ENCODE measurements at places on chromosomes 6 and 20.

- DNase-seq, result peak; percentile 40
Measured at GRCh38 chr6:127347178-127347577, 3.8 kb upstream of the ECHDC1 start.

DNA sequence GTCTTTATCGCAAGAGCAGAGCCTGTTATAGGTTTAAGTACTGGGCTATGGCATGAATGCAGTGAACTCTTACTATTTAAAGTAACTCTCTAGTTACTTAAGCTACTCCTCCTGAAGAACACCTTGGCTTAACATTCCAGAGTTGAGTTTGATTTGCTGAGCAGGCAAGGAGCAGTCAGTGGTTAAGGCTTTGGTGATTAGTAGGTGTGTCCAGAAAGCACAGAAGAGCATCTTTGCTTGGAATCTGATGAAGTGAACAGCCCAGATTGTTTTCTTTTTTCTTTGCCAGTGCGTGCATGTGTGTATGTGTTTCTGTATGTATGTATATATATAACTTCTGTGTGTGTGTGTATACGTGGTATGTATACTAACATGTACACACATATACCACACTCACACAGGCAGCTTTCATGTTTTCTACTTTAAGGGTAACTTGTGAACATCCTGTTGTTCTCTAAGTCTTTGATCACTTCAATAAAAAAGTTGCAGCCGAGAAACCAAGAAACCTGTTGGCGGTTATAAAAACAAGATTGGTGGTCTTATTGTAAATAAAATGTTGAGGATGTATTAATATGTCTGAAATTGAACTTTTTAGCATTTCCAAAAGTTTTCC, 56.2 kb upstream of the TULP4 start:
- DNase-seq, result no peak

- peak; percentile 50 for DNase-seq
Measured at GRCh38 chr6:107866606-107867301, 42.6 kb upstream of the SCML4 start.

GRCh38 chr20:17952692-17953684, 15.6 kb downstream of the SNX5 start:
- DNase-seq, result no peak

- no peak for DNase-seq
Measured at GRCh38 chr20:61515922-61516321, 263.9 kb downstream of the CDH4 start.

- no peak for DNase-seq
Measured at GRCh38 chr20:46291401-46291800, 16.9 kb downstream of the CDH22 start.

DNA sequence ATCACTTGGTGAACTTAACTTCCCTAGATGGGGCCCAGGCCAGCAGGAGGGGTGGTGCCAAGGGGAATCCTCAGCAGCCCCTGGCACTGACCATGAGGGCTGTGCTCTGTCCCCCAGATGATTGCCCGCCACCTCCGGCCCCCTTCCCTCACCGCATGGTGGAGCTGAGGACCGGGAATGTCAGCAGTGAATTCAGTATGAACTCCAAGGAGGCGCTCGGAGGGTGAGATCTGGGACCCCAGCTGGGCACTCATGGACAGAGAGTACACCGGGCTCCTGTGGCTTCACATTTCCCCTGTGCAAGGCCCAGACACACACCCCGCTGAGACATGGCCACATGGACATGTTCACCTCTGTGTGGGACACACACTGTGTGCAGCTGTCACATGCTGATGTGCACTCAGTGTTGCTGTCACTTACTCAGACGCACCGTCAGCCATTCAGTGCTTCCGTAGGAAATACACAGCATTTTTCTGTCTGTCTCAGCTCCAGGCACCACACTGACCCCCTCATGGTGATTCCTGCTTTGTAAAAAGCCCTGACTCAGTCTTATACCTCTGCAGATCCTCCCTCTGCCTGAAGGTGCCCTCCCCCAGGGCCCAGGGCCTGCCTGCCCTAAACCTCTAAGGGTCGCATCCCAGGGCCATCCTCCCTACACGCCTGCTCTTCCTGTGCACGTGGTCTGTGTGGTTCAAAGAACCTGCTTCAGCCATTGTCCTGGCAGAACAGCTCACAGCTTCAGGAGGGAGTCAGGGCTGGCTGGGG, 4.4 kb downstream of the MYLK2 start:
- DNase-seq, result peak; percentile 37

GRCh38 chr6:33248643-33248931, 23.1 kb downstream of the VPS52 start:
- peak; percentile 72 for DNase-seq

GRCh38 chr6:155171747-155172449, 91.9 kb upstream of the CLDN20 start:
- DNase-seq, result no peak

GRCh38 chr20:35597186-35597585, 18.4 kb upstream of the SPAG4 start:
- no peak for DNase-seq

GRCh38 chr20:10114598-10114997, 79.8 kb downstream of the ANKEF1 start:
- no peak for DNase-seq

DNA sequence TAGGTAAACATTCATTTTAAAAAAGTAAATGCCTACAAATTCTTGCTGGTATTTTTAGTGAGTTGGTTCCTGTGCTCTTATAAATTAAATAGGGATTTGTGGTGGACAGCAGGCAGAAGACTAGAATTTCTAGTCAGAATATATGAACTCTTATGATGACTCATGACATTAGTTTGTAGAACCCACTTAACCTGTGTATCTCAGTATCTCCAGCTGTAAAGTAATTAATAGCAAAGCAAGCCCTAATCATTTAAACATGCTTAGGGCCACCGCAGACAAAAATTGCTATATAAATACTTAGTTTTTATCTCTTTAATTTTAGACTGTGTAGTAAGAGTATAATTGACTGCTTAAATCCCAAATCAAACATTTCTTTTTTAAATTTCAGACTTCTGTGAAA, 2.4 kb downstream of the FAM135A start:
- DNase-seq, result no peak

DNA sequence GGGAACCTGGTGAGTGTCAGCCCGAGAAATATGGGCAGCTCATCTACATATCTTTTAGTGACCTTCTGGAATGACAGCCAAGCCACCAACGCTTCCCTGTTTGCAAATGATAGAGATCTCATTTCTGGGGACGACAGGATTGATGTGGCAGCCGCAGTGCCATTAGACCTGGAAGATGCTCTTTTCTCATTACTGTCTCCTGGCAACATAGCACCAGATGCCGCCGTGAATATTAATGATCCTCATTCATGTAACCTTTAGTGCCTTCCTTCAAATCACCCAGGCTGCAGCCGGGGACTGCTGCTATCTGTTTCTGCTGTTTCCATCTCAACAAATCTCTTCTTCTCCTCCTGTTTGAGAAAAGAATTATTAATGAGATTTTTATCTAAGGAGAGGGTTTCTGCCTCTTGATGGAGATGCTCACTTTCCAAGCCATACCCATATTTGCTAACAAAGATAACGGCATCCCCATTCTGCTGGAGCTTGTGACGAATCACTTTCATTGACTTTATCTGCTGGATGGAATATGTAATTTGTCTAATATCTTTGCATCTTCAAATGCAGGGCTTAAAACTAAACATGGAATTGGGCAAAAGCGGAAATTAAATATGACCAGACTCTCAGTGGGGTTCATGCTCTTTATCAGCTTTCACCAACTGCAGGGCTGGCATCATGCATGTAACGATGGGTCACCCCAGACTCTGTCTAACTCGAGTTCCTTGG, 74.8 kb upstream of the KIF16B start:
- DNase-seq, result no peak

DNA sequence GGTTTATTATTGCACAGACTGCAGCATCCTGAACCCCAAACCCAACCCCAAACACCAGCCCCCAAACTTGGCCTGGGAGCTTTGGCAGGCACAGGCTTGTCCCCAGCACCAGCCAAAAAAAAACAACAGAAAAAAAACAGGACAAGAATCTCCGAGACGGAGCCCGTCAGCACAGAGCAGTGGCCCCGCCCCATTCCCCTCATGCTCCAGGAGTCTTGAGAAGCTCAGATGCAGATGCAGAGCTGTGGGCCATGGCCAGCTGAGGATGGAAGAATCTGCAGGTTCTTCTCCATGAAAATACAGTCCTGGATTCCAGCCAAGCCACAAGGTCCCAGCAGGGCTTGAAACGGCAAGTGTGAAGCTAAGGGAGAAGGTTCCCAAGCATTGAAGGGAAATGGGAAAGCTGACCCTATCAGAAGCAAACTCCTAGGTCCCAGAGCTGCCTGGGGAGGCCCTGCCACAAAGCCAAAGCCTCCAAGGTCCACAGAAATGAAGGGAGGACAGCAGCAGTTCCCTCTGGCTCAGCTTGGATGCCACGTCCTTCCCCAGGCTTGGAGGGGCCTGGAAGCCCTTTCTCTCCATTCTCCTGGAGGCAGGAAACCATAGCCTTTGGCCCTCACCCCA, 75.2 kb downstream of the JPH2 start:
- DNase-seq, result no peak

DNA sequence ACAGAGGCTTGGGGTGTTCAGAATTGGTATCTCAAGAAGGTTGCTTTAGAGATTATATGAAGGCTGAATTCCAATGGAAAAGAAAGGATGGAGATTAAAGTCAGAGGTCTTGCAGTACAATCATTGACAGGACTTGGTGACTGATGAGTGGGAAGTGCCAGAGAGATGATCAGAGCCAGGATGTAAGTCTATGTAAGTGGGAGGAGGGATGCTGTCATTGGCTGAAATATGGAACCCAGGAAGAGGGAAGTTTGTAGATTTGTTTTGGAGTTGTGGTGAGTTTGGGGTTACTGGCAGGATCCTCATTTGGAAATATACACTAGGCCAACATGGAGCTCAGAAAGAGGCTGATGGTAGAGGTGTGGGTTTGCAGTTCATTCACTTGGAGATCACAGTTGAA, 23.8 kb upstream of the TNFAIP3 start:
- DNase-seq, result no peak

- no peak for DNase-seq
Measured at GRCh38 chr20:8464368-8464767, 332.3 kb downstream of the PLCB1 start.

DNA sequence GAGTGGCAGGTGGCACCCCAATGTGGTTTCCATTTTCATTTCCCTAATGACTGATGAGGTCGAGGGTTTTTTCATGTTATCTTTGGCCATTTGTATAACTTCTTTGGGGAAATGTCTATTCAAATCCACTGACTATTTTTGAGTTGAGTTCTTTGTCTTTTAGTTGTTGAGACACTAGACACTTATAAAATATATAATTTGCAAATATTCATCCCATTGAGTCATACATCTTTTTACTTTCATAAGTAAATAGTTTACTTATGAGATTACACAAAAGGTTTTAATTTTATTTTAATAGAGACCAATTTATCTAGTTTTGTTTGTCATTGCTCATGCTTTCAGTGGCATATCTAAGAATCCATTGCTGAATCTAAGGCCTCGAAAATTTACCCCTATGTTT, 49.5 kb downstream of the THBS2 start:
- DNase-seq, result no peak

DNA sequence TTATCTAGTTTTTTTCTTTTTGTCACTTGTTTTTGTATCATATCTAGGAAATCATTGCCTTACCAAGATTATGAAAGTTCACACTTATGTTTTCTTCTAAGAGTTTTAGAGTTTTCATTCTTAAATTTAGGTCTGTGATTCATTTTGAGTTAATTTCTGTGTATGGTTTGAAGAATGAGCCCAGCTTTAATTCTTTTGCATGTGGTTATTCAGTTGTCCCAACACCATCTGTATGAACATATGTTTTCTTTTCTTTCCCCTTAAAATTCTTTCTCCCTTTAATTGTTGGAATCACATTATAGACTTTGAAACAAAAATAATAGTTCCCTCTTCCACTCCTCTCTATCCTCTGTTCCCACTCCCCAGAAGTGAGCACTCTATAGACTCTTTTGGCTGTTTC, 85.4 kb downstream of the SLX4IP start:
- no peak for DNase-seq

DNA sequence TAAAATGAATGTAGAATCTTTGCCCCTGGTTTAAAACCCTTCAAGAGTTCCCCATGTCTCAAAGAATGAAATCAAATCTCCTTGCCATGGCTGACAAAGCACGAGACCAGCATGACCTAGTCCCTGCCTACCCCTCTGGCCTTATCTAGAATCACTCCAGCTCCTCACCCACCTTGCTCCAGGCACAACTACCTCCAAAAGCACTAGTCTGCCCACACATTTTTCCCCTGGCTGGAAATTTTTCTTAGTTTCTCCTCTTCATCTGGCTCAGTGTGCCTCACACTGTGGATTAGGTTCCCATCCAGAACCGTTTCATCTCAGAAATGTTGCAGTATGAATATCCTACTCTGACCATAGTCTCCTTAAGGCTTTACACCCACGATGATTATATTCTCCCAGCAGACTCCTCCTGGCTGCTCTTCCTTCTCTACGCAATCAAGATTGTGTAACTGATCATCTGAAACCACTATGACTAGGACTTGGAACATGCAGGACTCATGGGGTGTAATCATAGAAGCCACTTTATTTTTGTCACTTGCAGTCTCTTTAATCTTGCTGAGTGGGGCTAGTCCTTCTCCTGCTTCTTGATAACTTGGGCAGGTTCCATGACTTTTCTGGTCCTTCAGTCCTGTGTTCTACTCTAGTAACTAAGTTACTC, 7.8 kb upstream of the MRS2 start:
- peak; percentile 80 for DNase-seq

DNA sequence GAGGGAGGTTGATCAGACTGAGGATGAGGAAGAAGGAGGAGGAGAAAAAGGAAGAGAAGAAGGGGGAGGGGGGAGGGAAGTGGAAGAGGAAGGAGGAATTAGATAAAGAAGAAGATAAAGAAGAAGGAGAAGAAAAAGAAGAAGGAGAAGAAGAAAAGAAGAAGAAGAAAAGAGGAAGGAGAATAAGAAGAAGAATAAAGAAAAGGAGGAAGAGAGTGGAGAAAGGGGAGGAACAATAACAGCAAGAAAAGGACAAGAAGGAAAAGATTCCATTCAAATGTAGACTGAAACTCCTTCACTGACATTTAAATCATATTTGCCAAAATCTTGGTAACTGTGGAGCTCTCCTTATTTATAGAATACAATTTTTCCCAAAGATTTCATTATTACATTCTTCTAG, 34.3 kb upstream of the RCAN2 start:
- DNase-seq, result no peak

GRCh38 chr6:13667655-13668054, 44.0 kb downstream of the RANBP9 start:
- peak; percentile 32 for DNase-seq

GRCh38 chr6:33981421-33981820, 164.5 kb downstream of the GRM4 start:
- DNase-seq, result no peak

DNA sequence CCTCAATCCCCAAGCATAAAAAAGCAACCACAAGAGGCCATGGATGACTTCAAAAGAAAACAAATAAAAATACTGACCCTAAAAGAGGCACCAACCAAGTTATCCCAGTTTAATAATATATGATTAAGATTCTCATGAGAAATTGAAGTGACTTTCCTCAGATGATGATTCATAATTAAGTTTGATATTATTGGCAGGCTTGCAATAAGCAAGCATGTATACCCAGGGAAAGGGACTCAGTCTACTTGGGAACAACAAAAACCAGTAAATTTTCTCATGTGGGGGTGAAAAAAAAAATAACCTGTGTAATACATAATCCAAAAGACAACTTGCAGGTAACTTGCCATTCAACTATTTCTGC, 19.6 kb downstream of the JAG1 start:
- no peak for DNase-seq

GRCh38 chr6:122806291-122806690, 17.2 kb downstream of the SMPDL3A start:
- DNase-seq, result no peak
